ENCODE measurements at places on chromosomes 7 and 10. TPM values are rescaled to one million over a fixed set of nuclear protein-coding genes. Genes with fewer than 3 reads are reported as not detected.

NACAD gene
- 6.4 TPM for total RNA-seq

PRKG1 gene
- 10.4 TPM for total RNA-seq

LFNG gene
- 55.3 TPM for total RNA-seq

TMEM176A gene
- not detected for total RNA-seq

PTF1A gene
- total RNA-seq: not detected

PTPN20 gene
- total RNA-seq: not detected

HOXA9 gene
- not detected for total RNA-seq

CTNNA3 gene
- total RNA-seq: 2.3 TPM

C10orf67 gene
- not detected for total RNA-seq

H2BK1 gene
- 0.97 TPM for total RNA-seq

NOC3L gene
- total RNA-seq: 35.8 TPM

CYP26A1 gene
- total RNA-seq: 70.4 TPM

CYP3A4 gene
- total RNA-seq: not detected

CLCN1 gene
- total RNA-seq: 0.13 TPM

MYO3A gene
- total RNA-seq: 4.3 TPM

UPK3B gene
- 2.1 TPM for total RNA-seq

- H3K4me1 ChIP-seq: no peaks in the 10 kb centered on the region
- no peak overlapping the region for H3K4me3 ChIP-seq
- DNase-seq: peak; percentile 71
- H3K27ac ChIP-seq: no peak overlapping the region
- peaks cover 2% of the 10 kb centered on the region for H3K36me3 ChIP-seq
Measured at GRCh38 chr7:21550821-21551531, 8.1 kb downstream of the DNAH11 start.

DNA sequence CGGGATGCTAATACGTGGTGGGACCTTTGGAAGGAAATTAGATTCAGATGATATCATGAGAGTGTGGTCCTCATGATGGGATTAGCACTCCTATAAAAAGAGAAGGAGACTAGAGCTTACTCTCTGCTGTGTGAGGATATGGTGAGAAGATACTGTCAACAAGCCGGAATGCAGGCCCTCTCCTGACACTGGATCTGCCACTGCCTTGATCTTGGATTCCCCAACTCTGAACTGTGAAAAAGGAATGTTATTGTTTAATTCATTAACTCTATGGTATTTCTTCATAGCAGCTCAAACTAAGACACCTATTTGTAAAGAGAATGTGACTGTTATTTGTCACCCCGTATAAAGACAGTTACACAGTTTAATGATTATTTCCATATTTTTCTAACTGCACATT, 1227.5 kb upstream of the C7orf33 start:
- H3K4me3 ChIP-seq: no peak overlapping the region
- no peaks in the 10 kb centered on the region for H3K4me1 ChIP-seq
- no peaks in the 10 kb centered on the region for H3K27me3 ChIP-seq
- no peak for DNase-seq
- H3K36me3 ChIP-seq: no peaks in the 10 kb centered on the region

GRCh38 chr10:21944727-21945386, 58.7 kb downstream of the DNAJC1 start:
- DNase-seq: no peak
- H3K27me3 ChIP-seq: no peaks in the 10 kb centered on the region
- no peaks in the 10 kb centered on the region for H3K4me1 ChIP-seq
- H3K27ac ChIP-seq: no peak overlapping the region
- no peak overlapping the region for H3K4me3 ChIP-seq

DNA sequence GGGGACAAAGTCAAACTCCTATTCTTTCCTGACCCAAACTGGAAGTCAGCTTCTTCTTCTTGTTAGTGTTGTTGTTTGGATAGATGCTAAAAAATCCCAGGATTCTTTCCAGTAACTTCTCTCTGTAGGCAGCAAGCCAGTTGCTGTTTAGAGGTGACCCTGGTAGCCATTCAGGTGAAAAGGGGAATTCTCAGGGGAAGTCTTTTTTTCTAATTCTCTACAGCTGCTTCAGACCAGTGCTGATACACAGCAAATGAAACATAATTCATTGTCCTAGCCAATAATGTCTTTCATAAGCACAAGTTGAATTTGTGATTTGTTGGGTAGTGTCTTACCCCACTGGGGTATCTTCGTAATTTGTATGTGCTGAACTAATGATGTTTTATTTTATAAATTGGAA, 357.3 kb downstream of the BBS9 start:
- H3K4me3 ChIP-seq: no peak overlapping the region
- DNase-seq: no peak
- H3K27ac ChIP-seq: no peak overlapping the region
- peaks cover 7% of the 10 kb centered on the region for H3K36me3 ChIP-seq
- H3K27me3 ChIP-seq: no peaks in the 10 kb centered on the region

- H3K4me1 ChIP-seq: no peaks in the 10 kb centered on the region
- H3K4me3 ChIP-seq: no peak overlapping the region
- no peak overlapping the region for H3K27ac ChIP-seq
- H3K27me3 ChIP-seq: peaks cover 34% of the 10 kb centered on the region
Measured at GRCh38 chr7:42085531-42085930, 151.5 kb downstream of the GLI3 start.

GRCh38 chr7:36312915-36313334, 76.7 kb upstream of the ANLN start:
- no peaks in the 10 kb centered on the region for H3K4me1 ChIP-seq
- no peaks in the 10 kb centered on the region for H3K36me3 ChIP-seq
- DNase-seq: no peak
- no peak overlapping the region for H3K27ac ChIP-seq
- H3K27me3 ChIP-seq: no peaks in the 10 kb centered on the region

DNA sequence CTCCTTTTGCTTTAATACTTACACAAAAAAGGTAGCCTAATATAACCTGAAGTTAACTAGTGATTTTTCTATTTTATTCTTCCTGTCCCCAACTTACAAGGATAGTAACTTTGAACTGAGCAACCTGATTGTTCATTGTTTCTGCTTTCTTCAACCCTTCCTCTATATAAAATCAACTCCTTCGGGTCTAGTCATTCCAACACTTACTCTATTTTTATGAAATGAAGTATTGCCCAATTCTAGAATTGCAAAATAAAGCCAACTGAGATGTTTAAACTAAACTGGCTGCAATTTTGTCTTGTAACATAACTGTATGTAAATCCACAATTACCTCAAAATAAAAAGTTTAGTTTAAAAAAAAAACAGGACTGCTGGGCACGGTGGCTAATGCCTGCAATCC, 20.3 kb upstream of the DNA2 start:
- no peak for DNase-seq
- H3K4me1 ChIP-seq: peaks cover 2% of the 10 kb centered on the region
- no peak overlapping the region for H3K27ac ChIP-seq
- H3K4me3 ChIP-seq: no peak overlapping the region
- H3K27me3 ChIP-seq: no peaks in the 10 kb centered on the region

GRCh38 chr7:15087771-15088170, 185.2 kb upstream of the DGKB start:
- DNase-seq: no peak
- H3K4me1 ChIP-seq: no peaks in the 10 kb centered on the region
- H3K36me3 ChIP-seq: no peaks in the 10 kb centered on the region
- H3K27me3 ChIP-seq: no peaks in the 10 kb centered on the region
- H3K27ac ChIP-seq: no peak overlapping the region

GRCh38 chr10:114687459-114687858, 29.4 kb upstream of the ABLIM1 start:
- DNase-seq: no peak
- H3K27me3 ChIP-seq: no peaks in the 10 kb centered on the region
- no peak overlapping the region for H3K27ac ChIP-seq
- H3K4me1 ChIP-seq: no peaks in the 10 kb centered on the region
- H3K36me3 ChIP-seq: no peaks in the 10 kb centered on the region

- peaks cover 4% of the 10 kb centered on the region for H3K27me3 ChIP-seq
- H3K36me3 ChIP-seq: no peaks in the 10 kb centered on the region
- H3K27ac ChIP-seq: no peak within 1 kb of the TSS
Measured at GRCh38 chr7:95772298-95772770, at the start of gene DYNC1I1. Gene DYNC1I1, plus strand, starts transcription at chr7:95772554. Its CDS starts 32,176 bp downstream, at chr7:95804730.

DNA sequence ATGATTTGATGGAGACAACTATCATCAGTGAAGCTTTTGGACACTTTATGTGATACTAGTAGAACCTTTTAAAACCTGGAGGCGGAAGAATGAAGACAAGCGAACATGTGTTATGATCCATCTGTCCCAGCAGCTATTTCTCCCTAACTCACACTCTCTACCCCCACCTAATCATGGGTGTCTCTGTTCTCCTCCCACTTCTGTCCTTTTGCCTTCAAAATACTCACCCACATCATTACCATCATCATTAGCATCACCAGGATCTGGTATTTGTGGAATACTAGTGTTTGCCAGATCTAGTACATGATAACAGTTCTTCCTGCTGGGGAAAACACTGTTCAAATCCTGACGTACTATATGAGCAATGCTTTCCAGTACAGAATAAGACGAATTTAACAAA, 287.7 kb downstream of the DOCK4 start:
- H3K27me3 ChIP-seq: no peaks in the 10 kb centered on the region
- no peak for DNase-seq
- peaks cover 7% of the 10 kb centered on the region for H3K36me3 ChIP-seq
- H3K4me1 ChIP-seq: no peaks in the 10 kb centered on the region

GRCh38 chr10:89167915-89168314, 39.2 kb downstream of the CH25H start:
- H3K27me3 ChIP-seq: no peaks in the 10 kb centered on the region
- H3K4me1 ChIP-seq: peaks cover 2% of the 10 kb centered on the region
- no peak overlapping the region for H3K27ac ChIP-seq
- no peak overlapping the region for H3K4me3 ChIP-seq
- H3K36me3 ChIP-seq: no peaks in the 10 kb centered on the region
- DNase-seq: no peak

DNA sequence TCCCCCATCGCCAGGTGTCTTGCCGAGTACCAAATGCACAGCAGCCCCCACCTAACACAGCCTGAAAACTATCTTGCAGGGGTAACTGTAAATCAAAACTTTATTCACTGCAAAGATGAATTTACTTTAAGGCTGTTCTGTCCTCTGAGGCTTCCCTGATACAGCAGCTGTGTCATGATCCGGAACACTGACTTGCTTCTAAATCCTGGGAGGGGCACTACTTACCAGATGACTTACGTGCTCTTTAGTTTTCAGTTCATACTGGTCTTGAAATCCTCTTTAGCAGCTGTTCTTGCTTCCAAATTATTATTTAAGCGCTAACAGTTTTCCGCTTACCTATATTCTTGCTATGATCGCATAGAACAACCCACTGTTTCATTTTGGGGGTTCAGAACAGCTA, 4.9 kb downstream of the DYNC1I1 start:
- H3K27ac ChIP-seq: no peak overlapping the region
- no peak for DNase-seq
- H3K27me3 ChIP-seq: peaks cover 4% of the 10 kb centered on the region

DNA sequence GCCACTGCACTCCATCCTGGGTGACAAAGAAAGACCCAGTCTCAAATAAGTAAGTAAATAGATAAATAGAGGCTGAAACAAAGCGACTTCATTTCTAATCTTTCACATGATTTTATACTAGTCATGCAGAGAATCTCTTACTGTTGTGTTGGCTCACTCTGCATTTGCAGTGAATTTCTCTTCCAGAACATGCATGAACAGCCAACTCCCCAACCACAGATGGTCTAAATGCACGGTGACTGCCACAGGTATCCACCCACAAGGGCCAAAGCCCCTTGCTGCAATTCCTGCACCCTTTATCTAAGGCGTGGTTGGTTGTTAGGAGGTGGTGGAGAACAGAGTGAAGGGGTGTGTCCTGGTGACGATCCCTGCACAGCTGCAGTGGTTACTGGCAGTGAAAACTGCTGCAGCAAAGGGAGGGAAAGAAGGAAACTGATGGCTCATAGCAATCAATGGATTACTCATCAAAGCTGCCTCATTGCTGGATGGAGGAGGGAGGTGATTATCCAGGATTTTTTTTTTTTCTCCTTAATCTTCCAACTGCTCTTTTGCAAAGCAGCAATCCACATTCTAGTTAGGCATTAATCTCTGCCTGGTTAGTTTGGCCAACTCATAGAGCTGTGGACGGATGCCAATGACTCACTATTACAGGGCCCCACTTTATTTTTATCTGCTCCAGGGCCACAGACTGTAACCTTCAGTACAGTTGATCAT, 50.6 kb downstream of the PRTFDC1 start:
- H3K27ac ChIP-seq: no peak overlapping the region
- DNase-seq: no peak
- no peaks in the 10 kb centered on the region for H3K36me3 ChIP-seq
- no peak overlapping the region for H3K4me3 ChIP-seq

- no peak for DNase-seq
- no peaks in the 10 kb centered on the region for H3K4me1 ChIP-seq
- H3K4me3 ChIP-seq: no peak overlapping the region
Measured at GRCh38 chr7:2290877-2291276, 23.4 kb downstream of the SNX8 start.

DNA sequence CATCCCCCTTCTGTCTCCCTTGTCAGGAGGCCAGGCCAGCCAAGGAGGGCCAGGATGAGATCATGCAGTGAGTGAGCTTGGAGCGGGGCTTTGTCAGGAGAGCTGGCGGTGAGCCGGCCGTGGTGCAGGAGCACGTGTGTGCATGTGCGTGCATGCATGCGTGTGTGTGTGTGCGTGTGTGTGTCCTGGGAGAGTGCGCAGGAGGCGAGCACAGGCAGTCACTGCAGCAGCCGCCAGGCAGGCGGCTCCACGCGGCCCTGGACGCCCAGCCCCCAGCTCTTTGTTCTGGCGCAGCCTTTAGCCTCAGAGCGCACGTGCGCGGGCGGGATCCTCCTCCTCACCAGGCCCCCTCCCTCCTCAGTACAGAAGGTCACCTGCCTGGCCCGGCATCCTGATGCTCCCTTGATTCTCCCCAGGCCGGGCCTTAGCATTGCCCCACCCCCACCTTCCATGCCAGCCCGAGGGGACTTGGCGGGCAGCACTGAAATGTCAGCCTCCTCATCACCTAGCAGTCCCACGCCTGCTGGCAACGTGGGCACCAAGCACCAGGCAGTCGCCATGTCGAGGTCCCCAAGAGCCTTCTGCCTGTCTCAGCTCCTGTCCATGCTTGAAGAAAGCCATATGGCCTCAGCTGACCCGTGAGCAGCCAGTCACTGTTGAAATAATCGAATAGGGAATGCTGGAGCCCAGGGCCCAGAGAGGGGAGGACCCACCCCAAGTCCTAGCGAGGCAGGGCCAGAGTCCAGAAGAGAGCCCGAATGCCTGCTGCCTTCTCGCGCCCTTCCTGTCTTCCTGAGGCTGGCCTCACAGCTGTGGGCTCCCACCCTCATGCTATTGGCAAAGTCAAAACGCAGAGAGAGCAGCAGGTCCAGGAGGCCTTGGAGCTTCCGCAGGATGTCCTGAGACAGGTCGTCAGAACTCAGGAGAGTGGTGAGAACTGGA, 125.9 kb upstream of the PPIF start:
- H3K27me3 ChIP-seq: no peaks in the 10 kb centered on the region
- H3K36me3 ChIP-seq: peaks cover 18% of the 10 kb centered on the region
- peak overlapping the region; percentile 45 for H3K4me3 ChIP-seq
- peaks cover 14% of the 10 kb centered on the region for H3K4me1 ChIP-seq

GRCh38 chr10:122113161-122113944, 124.4 kb downstream of the TACC2 start:
- H3K36me3 ChIP-seq: no peaks in the 10 kb centered on the region
- no peaks in the 10 kb centered on the region for H3K4me1 ChIP-seq
- peak; percentile 71 for DNase-seq

DNA sequence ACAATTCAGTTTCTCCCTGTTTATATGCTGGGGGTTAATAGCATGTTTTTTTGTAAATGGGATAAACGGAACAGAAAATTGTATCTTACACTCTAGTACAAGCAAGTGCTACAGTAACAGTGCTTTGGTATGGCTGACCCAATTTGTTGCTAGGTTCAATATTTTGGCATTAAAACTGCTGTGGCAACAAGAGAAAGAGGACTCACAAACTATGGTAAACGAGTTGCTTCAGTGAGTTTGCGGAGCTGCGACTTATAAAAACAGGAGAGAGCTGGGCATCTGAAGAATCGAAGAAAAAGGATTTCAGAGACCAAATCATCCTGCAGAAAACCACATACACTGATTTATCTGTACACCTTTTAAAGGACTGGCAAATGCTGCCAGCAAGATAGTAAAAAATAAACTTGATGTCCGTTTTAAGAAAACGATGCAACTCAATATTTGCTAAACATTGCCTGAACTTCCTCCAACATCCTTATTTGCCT, 2.2 kb downstream of the GLUD1 start:
- H3K4me3 ChIP-seq: peak overlapping the region; percentile 96
- no peaks in the 10 kb centered on the region for H3K4me1 ChIP-seq

Data from H9 (cell line).